Keratinocyte (primary cell): ENCODE measurements at places on chromosomes 5 and 9.

DNA sequence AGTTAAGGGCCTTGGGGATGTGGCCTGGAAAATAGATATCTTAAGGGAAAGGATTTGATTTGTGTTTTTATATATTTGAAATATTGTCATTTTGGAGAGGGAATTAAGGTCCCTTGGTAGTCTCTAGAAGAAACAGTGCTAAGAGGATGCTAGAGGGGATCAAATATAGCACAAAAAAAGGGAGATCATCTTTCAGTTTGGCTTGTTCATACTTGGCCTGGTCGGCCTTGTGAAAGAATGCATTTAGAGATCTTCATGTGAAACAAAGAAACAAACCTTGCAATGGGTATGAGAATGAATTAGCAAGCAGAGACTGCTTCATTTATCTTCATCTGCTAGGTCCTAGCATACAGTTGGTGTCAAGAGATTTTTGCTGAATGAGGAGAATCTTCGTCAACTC lies 15.0 kb downstream of the DMRT2 start:
- no peak overlapping the region for H3K27ac ChIP-seq
- H3K4me3 ChIP-seq, result no peak overlapping the region
- H3K36me3 ChIP-seq, result no peaks in the 10 kb centered on the region
- no peak for DNase-seq
- H3K4me1 ChIP-seq, result no peaks in the 10 kb centered on the region

DNA sequence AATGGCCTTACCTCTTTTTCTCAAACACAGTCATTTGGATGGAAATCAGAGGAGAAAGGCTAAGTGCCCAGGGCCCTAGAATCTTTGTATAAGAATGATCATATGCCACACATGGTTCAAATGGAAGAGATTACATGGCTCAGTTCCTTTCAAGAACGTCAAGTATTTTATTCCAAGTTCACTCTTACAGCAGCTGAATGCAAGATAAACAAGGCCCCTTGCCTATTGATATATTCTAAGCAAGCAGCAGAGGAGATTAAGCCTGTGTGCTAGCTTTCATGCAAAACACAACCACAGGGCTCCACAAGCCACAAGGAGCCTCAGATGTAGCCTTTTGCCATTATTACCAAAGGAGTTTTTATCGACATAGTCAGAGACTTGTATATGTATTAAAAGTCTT lies 55.3 kb upstream of the SLCO6A1 start:
- H3K27ac ChIP-seq, result no peak overlapping the region
- no peak for DNase-seq
- H3K36me3 ChIP-seq, result no peaks in the 10 kb centered on the region
- H3K27me3 ChIP-seq, result no peaks in the 10 kb centered on the region

- H3K36me3 ChIP-seq, result no peaks in the 10 kb centered on the region
- no peaks in the 10 kb centered on the region for H3K27me3 ChIP-seq
- no peak overlapping the region for H3K4me3 ChIP-seq
- peaks cover 38% of the 10 kb centered on the region for H3K4me1 ChIP-seq
These were observed 26.4 kb upstream of the F2R start for GRCh38 chr5:76689321-76690036.

DNA sequence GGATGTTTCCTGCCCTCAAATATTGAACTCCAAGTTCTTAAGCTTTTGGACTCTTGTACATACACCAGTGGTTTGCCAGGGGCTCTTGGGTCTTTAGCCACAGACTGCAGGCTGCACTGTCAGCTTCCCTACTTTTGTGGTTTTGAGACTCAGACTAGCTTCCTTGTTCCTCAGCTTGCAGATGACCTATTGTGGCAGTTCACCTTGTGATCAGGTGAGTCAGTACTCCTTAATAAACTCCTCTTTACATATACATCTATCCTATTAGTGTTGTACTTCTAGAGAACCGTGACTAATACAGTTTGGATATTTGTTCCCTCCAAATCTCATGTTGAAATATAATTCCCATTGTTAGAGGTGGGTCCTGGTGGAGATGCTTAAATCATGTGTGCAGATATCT lies 681.9 kb upstream of the ARRDC3 start:
- H3K36me3 ChIP-seq, result no peaks in the 10 kb centered on the region
- no peaks in the 10 kb centered on the region for H3K27me3 ChIP-seq
- H3K27ac ChIP-seq, result no peak overlapping the region
- no peak overlapping the region for H3K4me3 ChIP-seq
- H3K4me1 ChIP-seq, result no peaks in the 10 kb centered on the region
- no peak for DNase-seq

- no peaks in the 10 kb centered on the region for H3K4me1 ChIP-seq
- H3K36me3 ChIP-seq, result no peaks in the 10 kb centered on the region
- no peak overlapping the region for H3K27ac ChIP-seq
- H3K4me3 ChIP-seq, result no peak overlapping the region
- no peaks in the 10 kb centered on the region for H3K27me3 ChIP-seq
These were observed 245.8 kb upstream of the MAP3K1 start for GRCh38 chr5:56569566-56569965.

- H3K27me3 ChIP-seq, result no peaks in the 10 kb centered on the region
- H3K4me1 ChIP-seq, result peaks cover 18% of the 10 kb centered on the region
- DNase-seq, result no peak
- no peaks in the 10 kb centered on the region for H3K36me3 ChIP-seq
These were observed 13.6 kb upstream of the CAST start for GRCh38 chr5:96648593-96648992.

GRCh38 chr9:93874242-93874641 lies 80.9 kb downstream of the BARX1 start:
- no peak for DNase-seq
- H3K4me1 ChIP-seq, result no peaks in the 10 kb centered on the region
- H3K36me3 ChIP-seq, result no peaks in the 10 kb centered on the region
- H3K4me3 ChIP-seq, result no peak overlapping the region
- H3K27ac ChIP-seq, result no peak overlapping the region
- no peaks in the 10 kb centered on the region for H3K27me3 ChIP-seq

DNA sequence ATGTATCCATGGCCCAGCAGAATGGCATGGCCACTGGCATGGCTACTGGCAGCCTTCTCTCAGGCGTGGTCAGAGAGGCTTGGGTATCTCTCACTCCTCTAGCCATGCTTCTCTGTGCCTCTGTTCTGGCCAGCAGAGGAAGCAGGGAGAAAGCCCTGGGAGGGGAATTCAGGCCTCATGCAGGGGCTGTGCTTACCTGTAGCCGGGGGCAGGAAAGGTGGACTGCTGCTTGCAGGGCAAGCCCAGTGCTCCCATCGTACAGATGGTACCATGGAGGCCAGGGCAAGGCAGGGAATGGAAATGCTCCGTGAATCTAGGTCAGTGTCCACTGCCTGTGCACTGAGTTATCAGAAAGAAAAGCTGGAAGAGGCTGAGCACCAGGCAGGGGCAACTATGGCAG lies 2.7 kb downstream of the OR13J1 start:
- DNase-seq, result no peak
- no peaks in the 10 kb centered on the region for H3K27me3 ChIP-seq
- H3K4me3 ChIP-seq, result no peak overlapping the region
- H3K4me1 ChIP-seq, result peaks cover 6% of the 10 kb centered on the region
- H3K36me3 ChIP-seq, result no peaks in the 10 kb centered on the region

DNA sequence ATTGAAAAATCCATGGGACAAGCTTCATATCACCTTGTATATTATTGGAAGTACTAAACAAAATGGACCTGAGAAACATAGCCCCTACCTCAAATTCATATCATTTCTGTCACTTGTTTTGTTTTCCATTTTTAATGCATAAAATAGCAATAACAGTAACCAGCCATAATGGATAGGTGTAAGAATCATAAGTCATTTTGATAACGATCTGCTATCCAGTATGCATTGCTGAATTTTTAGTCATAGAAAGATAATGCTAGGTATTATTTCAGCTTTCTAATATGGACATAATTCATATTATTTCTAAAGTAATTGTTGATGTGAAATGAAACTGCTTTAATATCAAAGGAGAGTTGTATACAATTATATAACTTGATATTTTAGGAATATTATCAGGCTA lies 1.1 kb upstream of the LRRC70 start:
- H3K4me1 ChIP-seq, result no peaks in the 10 kb centered on the region
- H3K27me3 ChIP-seq, result no peaks in the 10 kb centered on the region
- H3K27ac ChIP-seq, result no peak overlapping the region
- H3K4me3 ChIP-seq, result no peak overlapping the region

DNA sequence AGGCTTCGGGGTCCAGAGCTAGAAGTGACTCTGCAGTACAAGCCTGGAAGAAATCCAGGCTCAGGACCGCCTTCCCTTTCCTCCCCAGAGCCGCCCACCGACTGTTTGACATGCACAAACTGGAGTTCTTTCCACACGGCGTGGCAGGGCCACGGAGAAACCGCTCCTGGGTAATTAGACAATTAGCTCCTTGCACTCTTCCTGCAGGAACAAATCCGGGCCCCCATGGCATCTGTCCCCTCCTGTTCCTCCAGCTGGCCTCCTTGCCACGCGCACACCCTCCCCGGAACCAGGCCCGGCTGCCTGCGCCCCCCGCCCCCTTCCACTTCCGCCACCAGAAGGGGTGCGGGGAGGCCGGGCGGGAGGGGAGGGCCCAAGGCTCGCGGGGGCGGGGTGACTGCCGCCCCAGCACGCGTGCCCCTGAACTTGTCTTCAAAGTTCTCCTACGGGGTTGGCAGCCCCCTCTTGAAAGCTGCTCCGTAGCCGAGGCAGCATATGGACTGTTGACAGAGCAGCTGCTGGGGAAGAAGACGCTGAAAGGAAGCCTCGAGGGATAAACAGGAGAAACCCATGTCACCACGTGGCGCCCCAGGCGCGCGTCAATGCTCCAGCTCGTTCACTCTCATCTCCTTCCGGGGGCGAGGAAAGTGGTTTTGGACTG lies 74.3 kb downstream of the SEC61B start:
- H3K27me3 ChIP-seq, result peaks cover 5% of the 10 kb centered on the region
- no peak for DNase-seq
- H3K36me3 ChIP-seq, result no peaks in the 10 kb centered on the region
- no peak overlapping the region for H3K27ac ChIP-seq
- no peaks in the 10 kb centered on the region for H3K4me1 ChIP-seq

DNA sequence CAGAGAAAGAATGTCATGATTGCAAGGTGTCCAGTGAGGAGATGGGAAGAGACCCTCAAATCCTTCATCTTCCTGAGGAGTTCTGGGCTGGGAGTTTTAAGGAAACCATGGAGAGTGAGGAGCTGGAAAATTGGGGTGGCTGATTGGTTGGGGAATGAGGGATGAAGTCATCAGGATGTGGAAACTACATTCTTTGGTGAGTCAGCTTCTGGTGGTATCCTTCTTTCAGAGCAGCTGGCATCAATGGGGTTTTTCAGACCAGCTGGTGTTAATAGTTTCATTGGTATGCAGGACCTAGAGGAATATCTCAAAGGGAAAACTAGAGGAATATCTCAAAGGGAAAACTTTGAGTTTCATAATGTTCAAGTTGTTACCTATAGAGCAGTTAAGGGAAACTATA lies 45.2 kb downstream of the RNF180 start:
- no peak overlapping the region for H3K4me3 ChIP-seq
- no peaks in the 10 kb centered on the region for H3K36me3 ChIP-seq
- H3K4me1 ChIP-seq, result peaks cover 21% of the 10 kb centered on the region

DNA sequence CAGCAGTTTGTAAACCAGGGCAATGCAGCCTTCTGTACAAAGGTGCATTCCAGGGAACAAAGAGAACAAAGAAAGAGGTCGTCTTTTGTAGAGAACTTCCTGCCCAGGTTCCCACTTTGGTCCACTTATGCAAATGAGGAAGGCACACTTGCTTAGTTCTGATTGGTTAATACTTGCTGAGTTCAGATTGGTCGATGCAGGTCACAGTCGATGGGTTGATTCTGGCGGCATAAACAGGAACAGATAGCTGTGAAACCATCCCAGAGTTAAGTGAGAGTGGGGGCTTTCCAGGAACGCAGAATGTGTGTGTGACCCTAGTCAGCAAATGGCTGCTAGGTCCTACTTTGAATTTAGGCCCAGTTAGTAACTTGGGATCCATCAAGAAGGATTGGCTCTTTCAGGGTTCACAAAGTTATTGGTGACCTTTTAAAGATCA lies 1.8 kb upstream of the ADAMTS13 start:
- H3K36me3 ChIP-seq, result peaks cover 4% of the 10 kb centered on the region
- DNase-seq, result no peak
- peaks cover 2% of the 10 kb centered on the region for H3K27me3 ChIP-seq
- H3K4me3 ChIP-seq, result no peak overlapping the region
- no peak overlapping the region for H3K27ac ChIP-seq

GRCh38 chr9:111076042-111076441 lies 37.8 kb upstream of the LPAR1 start:
- H3K4me1 ChIP-seq, result no peaks in the 10 kb centered on the region
- no peaks in the 10 kb centered on the region for H3K27me3 ChIP-seq
- H3K36me3 ChIP-seq, result no peaks in the 10 kb centered on the region
- H3K27ac ChIP-seq, result no peak overlapping the region

- no peaks in the 10 kb centered on the region for H3K27me3 ChIP-seq
- no peak overlapping the region for H3K4me3 ChIP-seq
- H3K36me3 ChIP-seq, result no peaks in the 10 kb centered on the region
- H3K4me1 ChIP-seq, result no peaks in the 10 kb centered on the region
These were observed 194.9 kb downstream of the DIRAS2 start for GRCh38 chr9:90447773-90448172.

DNA sequence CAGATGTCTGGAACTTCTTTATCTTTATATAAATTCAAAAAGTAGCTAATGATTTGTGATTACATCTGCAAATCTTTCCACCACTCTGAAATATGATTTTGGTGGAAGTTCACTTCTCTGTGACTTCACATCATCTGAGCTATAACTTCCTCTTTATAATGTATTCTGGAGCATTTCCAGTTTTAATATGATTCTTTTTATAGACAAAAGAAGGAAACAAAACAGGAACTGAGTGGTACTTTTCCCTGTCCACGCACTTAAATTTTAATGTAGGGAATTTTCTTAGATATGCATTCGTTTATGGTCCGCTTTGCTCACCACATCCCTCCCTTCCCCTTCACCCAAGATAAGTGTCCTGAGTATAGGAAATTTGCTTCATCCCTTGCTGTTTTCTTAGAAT lies 333.5 kb downstream of the CHSY3 start:
- no peak overlapping the region for H3K27ac ChIP-seq
- H3K36me3 ChIP-seq, result no peaks in the 10 kb centered on the region
- no peaks in the 10 kb centered on the region for H3K4me1 ChIP-seq
- no peak overlapping the region for H3K4me3 ChIP-seq

DNA sequence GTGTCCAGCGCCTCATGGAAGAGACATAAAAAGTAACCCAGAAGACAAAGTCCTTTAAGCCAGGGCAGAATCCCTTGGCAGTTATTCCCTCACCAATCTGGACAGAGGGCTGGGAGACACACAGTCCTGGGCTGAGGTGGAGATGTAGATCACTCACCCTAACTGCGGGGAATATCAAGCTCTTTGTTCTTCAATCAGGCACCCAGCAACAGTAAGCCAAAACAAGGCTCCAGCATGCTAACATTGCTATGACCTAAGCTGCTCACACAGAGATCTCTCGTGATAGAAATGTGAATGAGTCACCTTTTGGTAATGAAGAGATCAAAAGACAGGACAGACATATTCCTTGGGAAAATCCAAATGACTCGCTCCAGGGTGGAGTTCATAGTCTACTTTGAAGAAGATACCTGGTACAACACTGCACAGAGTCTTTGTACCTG lies 101.3 kb downstream of the FBN2 start:
- H3K4me1 ChIP-seq, result peaks cover 10% of the 10 kb centered on the region
- no peaks in the 10 kb centered on the region for H3K36me3 ChIP-seq
- no peaks in the 10 kb centered on the region for H3K27me3 ChIP-seq
- H3K27ac ChIP-seq, result peak overlapping the region; percentile 57
